ENCODE measurements at places on chromosomes 5 and 9.

- peak; percentile 77 for DNase-seq
Measured at GRCh38 chr5:177447066-177447610, 524 bp downstream of the PRR7 start.

- no peak for DNase-seq
Measured at GRCh38 chr9:91914404-91914803, 35.6 kb downstream of the ROR2 start.

- no peak for DNase-seq
Measured at GRCh38 chr5:167626341-167627123, 664.9 kb upstream of the WWC1 start.

- DNase-seq, result no peak
Measured at GRCh38 chr5:33579789-33580188, 139.0 kb downstream of the TARS1 start.

DNA sequence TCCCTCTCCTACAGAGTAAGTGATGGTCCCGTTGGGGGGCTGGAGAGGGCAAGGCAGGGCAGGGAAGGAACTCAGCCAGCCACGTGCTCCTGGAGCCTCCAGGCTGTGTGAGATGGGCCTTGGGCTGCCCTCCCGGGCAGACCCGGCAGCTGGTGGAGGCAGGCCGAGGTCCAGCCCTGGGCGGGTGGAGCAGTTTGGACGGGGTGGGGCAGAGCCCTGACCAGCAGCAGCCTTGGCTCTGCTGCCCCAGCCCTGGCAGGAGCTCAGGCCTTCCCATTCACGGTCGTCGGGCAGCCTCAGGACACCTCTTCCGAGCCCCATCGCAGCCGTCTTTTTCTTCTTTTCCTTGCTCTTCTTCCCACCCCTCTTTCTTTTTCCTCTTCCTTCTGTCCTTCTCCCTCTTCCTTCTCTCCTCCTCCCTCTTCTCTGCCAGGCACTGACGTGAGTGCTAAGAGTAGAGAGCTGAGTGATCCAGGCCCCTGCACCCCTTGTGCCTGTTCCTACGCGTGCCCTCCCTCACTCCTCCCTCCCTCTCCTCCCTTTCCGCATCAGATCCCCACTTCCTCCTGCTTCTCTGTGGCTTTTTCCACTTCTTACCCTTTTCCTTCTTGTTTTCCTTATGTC is 42.8 kb downstream of the AMBP start:
- no peak for DNase-seq

DNA sequence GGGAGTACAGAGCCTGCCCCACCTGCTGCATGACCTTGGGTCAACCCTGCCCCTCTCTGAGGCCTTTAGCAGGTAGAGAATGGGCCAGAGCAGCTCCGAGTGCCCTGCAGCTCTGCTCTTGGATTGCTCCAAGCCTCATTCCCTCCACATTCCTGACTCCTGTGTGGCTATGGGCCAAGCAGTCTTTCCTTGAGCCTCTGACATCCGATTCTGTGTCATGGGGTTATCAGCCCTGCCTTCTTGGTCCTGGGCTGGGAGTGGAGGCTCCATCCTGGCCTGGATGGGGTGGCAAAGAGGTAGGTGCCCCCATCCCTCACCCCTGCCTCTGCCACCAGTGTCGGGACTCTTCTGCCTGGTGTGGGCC is 13.7 kb downstream of the FPGS start:
- DNase-seq, result no peak

DNA sequence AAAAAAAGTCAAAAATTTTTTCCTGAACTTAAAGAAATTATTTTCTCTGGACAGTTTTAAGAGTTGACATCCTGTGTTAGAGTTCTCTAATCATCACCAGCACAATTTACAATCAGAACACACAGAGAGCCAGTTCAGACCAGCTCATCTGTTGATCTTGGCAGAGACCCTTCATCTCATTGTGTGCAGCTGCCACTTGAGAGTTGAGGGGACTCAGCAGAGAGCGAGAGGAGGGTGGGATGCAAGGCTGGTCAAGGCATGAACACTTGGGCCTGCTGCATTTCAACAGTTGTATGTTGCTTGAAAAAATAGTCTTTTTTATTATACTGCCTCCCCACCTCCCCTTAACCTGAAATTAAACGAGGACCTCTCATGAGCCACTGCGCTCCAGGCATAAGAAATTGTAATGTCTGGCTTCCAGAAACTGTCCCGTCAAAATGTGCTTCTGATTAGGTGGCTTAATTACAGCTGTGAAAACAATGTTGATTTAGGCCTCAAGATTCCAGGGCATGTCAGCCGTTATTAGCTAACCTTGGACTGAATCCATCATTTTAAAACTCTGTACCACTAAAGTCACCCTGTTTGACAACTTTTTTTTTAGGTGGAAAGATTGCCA is 383.6 kb downstream of the CCDC171 start:
- no peak for DNase-seq

DNA sequence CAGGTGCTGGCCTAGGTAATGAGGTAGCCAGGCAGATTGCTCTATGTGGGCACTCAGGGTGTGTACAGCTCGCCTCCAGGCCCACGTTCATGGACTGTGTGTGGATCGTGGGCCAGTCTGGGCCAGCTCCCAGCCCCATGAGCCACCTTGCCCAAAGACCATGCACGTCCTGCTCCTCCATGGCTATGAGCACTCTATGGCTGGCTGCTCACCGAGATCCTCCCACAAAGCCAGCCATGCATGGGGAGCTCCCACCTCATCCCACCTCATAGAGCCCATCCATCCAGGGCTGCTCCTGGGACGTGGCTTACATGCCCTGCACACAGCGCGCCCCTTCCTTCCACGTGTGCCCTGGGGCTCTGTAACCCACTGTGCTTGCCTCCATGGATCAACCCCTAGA is 262.5 kb upstream of the IRX1 start:
- no peak for DNase-seq

- DNase-seq, result no peak
Measured at GRCh38 chr5:169333518-169333917, 32.6 kb upstream of the SLIT3 start.

DNA sequence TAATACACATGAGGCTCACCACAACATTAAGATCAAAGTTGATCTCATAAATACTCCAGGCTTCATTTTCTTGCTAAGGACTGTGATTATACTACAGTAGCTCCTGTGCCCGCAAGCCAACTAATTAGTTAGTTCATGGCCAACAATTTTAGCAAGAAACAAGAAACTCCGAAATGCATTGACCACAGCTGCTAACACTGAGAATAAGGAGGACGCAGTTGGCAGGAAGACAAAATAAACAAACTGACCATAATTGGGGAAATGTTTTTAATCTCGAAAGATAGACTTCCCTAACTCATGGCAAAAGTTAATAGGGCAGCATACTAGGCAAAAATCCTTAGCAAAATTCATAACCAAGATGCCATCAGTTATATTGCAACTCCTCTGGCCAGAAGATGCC is 115.5 kb upstream of the SPEF2 start:
- no peak for DNase-seq

GRCh38 chr9:74645007-74645639 is 148.0 kb downstream of the RORB start:
- DNase-seq, result peak; percentile 24

DNA sequence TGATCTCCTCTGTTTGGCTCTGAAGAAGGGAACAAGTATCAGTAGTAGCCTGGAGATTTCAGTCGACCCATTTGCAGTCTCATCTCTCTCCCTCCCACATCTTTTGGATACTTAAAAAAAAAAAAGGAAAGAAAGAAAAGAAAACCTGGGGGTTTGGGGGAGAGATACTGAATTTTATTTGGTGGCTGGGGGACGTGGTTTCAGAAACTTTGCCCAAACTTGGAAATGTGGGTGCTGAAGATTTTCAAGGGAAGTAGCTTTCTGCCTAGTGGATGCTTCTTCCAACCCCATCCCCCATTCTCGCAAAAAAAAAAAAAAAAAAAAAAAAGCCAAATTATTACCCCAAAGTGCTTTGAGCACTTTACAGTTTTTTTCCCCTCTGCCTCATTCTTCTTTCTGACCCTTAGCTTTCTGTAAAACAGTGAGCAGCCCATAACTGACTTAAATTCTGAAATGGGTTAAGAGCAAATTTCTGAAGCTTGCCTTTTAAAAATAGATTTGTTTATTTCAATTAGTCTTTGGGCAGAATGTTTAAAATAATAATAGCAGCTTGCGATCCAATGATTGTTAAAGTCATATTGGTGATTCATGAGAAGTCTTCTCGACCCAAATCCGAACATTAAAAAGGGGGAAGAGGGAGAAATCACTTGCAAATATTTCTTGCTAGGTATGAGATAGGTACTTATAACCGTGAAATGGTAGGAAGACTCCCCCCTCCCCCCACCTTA is 894 bp downstream of the FST start:
- DNase-seq, result no peak

- DNase-seq, result no peak
Measured at GRCh38 chr9:2241461-2241835, 226.3 kb downstream of the SMARCA2 start.

GRCh38 chr5:34570721-34571676 is 85.1 kb upstream of the RAI14 start:
- no peak for DNase-seq

DNA sequence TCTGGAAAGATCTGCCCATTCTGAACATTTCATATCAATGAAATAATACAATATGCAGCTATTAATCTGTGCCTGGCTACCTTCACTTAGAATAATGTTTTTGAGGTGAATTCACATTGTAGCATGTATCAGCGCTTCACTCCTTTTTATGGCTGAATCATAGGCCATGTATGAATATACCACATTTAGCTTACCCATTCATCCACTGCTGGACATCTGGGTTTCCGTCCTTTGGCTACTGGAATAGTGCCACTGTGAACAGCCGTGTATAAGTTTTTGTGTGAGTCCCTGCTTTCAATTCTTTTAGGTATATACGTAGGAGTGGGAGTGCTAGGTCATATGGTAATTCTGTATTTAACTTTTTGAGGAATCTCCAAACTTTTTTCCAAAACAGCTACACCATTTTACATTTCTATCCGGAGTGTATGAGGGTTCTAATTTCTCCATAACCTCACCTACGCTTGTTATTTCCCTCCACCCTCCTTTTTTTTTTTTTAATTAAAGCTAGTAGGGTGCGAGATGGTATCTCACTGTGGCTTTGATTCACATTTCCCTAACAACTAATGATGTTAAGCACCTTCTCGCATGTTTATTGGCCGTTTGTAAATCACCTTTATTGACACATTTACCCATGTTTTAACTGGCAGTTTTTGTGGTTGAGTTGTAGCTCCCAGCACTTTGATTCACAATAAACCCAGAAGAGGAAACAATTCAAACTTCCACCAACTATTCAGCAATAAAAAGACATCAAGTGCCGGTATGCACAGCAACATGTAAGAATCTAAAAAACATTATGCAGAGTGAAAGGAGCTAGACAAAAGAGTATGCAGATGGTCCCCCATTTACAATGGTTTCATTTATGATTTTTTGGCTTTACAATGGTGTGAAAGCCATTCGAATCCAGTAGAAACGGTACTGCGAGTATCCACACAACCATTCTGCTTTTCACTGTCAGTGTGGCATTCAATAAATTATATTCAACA is 8.1 kb downstream of the SEMA4D start:
- DNase-seq, result no peak

DNA sequence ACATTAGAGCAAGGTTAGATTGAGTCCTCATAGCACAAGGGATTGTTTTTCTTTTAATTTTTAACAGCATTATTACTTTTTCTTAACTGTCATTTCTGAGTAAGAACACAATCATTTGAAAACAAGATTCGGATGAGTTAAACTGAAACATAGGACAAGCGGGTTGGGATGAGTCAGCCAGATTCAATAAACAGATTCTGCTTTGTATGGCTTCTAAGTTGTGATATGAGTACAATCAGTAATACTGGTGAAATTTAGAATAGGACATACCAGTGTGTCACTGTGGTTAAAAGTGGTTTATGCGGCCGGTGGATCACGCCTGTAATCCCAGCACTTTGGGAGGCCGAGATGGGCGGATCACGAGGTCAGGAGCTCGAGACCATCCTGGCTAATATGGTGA is 364.3 kb upstream of the CDH10 start:
- no peak for DNase-seq

- no peak for DNase-seq
Measured at GRCh38 chr5:123217173-123217572, 128.1 kb downstream of the PRDM6 start.

DNA sequence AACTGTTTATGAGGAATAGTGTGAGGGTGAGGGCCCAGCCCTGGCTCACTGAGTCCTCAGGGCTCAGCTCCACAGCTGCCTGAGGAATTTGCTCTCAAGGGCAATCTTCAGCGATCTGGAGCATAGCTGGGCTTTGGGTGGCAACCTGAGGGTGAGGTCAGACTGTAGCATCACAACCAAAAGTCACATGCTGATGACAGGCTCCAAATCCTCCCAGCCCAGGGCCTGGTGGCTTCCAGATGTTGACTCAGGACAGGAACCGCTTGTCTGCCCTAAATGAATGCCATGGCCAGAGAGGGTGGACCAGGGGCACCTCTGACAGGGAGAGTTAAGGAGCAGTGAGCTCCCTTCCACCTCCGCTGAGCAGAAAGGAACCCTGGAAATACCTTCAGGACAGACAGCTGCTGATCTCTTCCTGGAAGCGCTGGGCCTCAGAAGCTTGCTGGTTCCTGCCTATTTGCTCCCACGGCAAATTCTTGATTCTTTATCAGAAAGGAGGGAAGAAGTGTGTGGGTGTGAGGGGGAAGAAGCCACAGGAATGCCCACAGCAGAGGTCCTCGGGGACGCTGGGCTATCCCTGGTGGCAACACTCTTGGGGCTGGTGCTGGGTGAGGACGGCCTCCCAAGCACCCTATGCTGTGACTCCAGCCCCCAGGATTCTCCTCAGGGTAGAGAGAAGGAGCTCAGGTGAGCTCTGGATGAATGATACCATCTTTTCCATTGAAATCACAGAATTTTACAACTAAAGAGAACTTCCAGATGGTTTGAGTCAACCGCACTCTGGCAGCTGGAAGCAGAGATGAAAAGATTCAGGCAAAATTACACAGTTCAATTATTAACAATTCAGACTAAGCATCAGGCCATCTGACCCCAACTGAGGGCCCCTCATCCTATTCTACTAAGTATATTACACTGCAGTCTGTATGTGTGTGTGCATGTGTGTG is 13.8 kb upstream of the CTSL start:
- peak; percentile 81 for DNase-seq

- DNase-seq, result no peak
Measured at GRCh38 chr5:67032921-67033664, 163.5 kb downstream of the CD180 start.

GRCh38 chr9:4927043-4927471 is 58.0 kb upstream of the JAK2 start:
- no peak for DNase-seq

DNA sequence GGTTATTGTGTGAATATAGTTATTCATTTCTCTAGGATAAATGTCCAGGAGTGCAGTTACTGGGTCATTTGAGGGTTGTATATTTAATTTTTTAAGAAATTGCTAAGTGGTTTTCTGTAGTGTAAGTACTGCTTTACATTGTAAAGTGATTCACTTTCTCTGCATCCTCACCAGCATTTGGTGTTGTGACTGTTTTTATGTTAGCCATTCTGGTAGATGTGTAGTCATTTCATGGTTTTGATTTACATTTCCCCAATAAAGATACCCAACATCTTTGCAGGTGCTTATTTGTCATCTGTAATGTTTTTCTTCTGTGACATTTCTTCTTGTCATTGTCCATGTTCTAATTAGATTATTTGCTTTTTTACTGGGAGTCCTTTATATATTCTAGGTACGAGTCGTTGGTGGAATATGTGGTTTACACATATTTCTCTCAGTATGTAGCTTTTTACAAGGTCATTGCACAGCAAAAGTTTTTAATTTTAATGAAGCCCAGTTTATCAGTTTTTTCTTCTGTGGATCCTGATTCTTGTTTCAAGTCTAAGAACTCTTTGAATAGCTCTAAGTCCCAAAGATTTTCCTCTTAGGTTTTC is 34.0 kb downstream of the SCGB3A1 start:
- no peak for DNase-seq

GRCh38 chr9:90141723-90142122 is 500.9 kb downstream of the DIRAS2 start:
- DNase-seq, result peak; percentile 20

- DNase-seq, result peak; percentile 2
Measured at GRCh38 chr9:113057193-113057592, 669 bp upstream of the ZFP37 start.

Measured in A549 (cell line).